ENCODE measurements at places on chromosomes 2 and 18.

DNA sequence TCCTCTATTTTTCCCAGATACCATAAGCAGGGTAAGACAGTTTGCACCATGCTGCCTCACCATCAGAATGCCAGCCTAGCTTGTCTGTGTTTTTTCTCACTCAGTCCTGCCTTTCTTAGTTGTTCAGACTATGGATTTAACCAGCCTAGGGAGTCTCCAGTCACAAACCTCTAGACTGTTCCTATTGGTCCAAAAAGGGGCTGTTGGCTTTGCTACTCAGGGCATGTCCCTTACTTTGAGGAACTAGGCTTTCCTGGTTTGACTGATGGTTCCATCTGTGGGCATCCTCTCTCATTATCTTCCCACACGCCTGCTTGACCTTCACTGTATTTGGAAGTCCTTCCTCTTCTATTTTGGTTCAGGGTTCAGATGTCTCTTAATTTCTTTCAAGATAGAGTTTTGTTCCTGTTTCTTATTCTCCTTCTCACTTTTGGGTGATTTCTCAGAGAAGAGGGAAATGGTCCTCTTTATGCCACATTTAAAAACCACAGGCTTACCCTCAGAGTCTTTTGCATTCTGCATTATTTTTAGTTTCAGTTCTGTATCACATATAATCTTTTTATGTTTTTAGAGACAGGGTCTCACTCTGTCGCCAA, 31.3 kb upstream of the TMEM131 start:
- H3K4me3 ChIP-seq, result no peak overlapping the region
- H3K27ac ChIP-seq, result no peak overlapping the region
- H3K36me3 ChIP-seq, result no peaks in the 10 kb centered on the region

GRCh38 chr2:172953970-172954852, 121.4 kb upstream of the MAP3K20 start:
- H3K4me1 ChIP-seq, result no peaks in the 10 kb centered on the region
- no peaks in the 10 kb centered on the region for H3K27me3 ChIP-seq
- H3K4me3 ChIP-seq, result no peak overlapping the region
- DNase-seq, result no peak
- no peaks in the 10 kb centered on the region for H3K36me3 ChIP-seq

- H3K4me3 ChIP-seq, result no peak overlapping the region
- DNase-seq, result no peak
- no peaks in the 10 kb centered on the region for H3K4me1 ChIP-seq
These were observed 16.7 kb upstream of the ASXL2 start for GRCh38 chr2:25895018-25895417.

GRCh38 chr2:84735389-84735788, 145.5 kb downstream of the TRABD2A start:
- no peak overlapping the region for H3K4me3 ChIP-seq
- H3K27me3 ChIP-seq, result no peaks in the 10 kb centered on the region
- H3K27ac ChIP-seq, result no peak overlapping the region
- DNase-seq, result no peak

DNA sequence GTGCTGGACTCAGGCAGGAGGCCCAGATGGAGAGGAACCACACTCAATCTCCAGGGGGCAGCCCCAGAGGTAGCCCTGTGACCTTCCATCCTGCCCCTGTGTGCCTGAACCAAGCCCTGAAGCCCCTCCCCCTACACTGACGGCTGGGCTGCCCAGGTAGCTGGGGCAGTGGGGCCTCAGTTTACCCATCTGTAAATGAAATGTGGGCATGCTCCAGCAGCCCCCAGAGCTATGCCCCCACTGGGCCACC, 15.8 kb downstream of the CROCC2 start:
- no peak for DNase-seq
- peaks cover 1% of the 10 kb centered on the region for H3K27me3 ChIP-seq
- H3K36me3 ChIP-seq, result no peaks in the 10 kb centered on the region
- H3K27ac ChIP-seq, result no peak overlapping the region
- H3K4me1 ChIP-seq, result peaks cover 5% of the 10 kb centered on the region
- H3K4me3 ChIP-seq, result no peak overlapping the region

- H3K27me3 ChIP-seq, result no peaks in the 10 kb centered on the region
- no peaks in the 10 kb centered on the region for H3K36me3 ChIP-seq
- H3K27ac ChIP-seq, result no peak overlapping the region
- DNase-seq, result no peak
These were observed 67.1 kb upstream of the TAF1B start for GRCh38 chr2:9775999-9776712.

DNA sequence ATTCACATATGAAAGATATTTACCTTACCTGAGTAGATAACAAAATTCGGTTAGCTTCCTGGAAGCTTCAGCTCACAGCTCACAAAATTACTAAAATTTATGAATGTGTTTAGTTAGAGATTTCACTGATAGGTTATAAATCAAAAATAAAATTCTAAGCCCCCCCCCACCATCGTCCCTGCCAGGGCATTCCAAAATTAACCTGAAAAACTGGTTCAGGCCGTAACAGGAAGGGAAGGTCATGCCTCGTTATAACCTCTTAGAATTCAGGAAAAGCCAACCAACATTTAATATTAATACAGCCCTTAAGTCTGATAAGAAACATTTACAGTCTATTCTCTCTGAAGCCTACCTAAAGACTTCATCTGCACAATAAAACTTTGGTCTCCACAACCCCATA, 48.9 kb downstream of the COX7A2L start:
- no peaks in the 10 kb centered on the region for H3K4me1 ChIP-seq
- peaks cover 37% of the 10 kb centered on the region for H3K36me3 ChIP-seq
- no peaks in the 10 kb centered on the region for H3K27me3 ChIP-seq
- no peak overlapping the region for H3K27ac ChIP-seq
- no peak overlapping the region for H3K4me3 ChIP-seq

- H3K4me1 ChIP-seq, result no peaks in the 10 kb centered on the region
- H3K27ac ChIP-seq, result no peak overlapping the region
- no peaks in the 10 kb centered on the region for H3K36me3 ChIP-seq
- no peak overlapping the region for H3K4me3 ChIP-seq
- H3K27me3 ChIP-seq, result peaks cover 27% of the 10 kb centered on the region
- no peak for DNase-seq
These were observed 35.2 kb downstream of the C1QL2 start for GRCh38 chr2:119123389-119123788.

- H3K4me3 ChIP-seq, result no peak overlapping the region
- no peaks in the 10 kb centered on the region for H3K36me3 ChIP-seq
- H3K27ac ChIP-seq, result no peak overlapping the region
- H3K27me3 ChIP-seq, result peaks cover 3% of the 10 kb centered on the region
These were observed 37.8 kb downstream of the NYAP2 start for GRCh38 chr2:225437319-225437718.

Data from large intestine (tissue), 12 donors.